ENCODE measurements at places on chromosomes 7 and 10. TPM values are rescaled to one million over a fixed set of nuclear protein-coding genes. Genes with fewer than 3 reads are reported as not detected.

Gene COX15
- polyA plus RNA-seq, result 18.0 TPM

Gene STARD3NL
- polyA plus RNA-seq, result 31.3 TPM

Gene TRIM56
- 23.1 TPM for polyA plus RNA-seq

Gene RNF148
- polyA plus RNA-seq, result 0.22 TPM

Gene HOXA1
- 0.08 TPM for polyA plus RNA-seq

Gene PIP
- polyA plus RNA-seq, result not detected

Gene SLC13A1
- 0.02 TPM for polyA plus RNA-seq

Gene SMKR1
- 2.0 TPM for polyA plus RNA-seq

Gene AGBL3
- 0.90 TPM for polyA plus RNA-seq

Gene TAS2R39
- not detected for polyA plus RNA-seq

Gene PITRM1
- polyA plus RNA-seq, result 51.8 TPM

Gene DENND2A
- 1.2 TPM for polyA plus RNA-seq

Gene CHAT
- polyA plus RNA-seq, result not detected

Gene SFMBT2
- 2.2 TPM for polyA plus RNA-seq

Gene PAX2
- 0.17 TPM for polyA plus RNA-seq

Gene VSTM2A
- not detected for polyA plus RNA-seq

Gene TUBAL3
- polyA plus RNA-seq, result 0.22 TPM

Gene CTTNBP2
- polyA plus RNA-seq, result 3.4 TPM

Gene FAM25A
- not detected for polyA plus RNA-seq

Gene CCDC126
- 4.7 TPM for polyA plus RNA-seq

Gene GDF2
- polyA plus RNA-seq, result not detected

Gene ZNF789
- polyA plus RNA-seq, result 3.1 TPM

Gene CAV2
- polyA plus RNA-seq, result 57.5 TPM

Gene GNG11
- polyA plus RNA-seq, result 6.8 TPM

Gene FOXI2
- polyA plus RNA-seq, result 0.12 TPM

Gene SLC26A3
- 0.11 TPM for polyA plus RNA-seq

Gene MEOX2
- 8.9 TPM for polyA plus RNA-seq

Gene ABCB1
- polyA plus RNA-seq, result 3.2 TPM

Gene DLX5
- polyA plus RNA-seq, result 0.16 TPM

Gene C10orf105
- polyA plus RNA-seq, result 0.22 TPM

Gene FKBP9
- 46.7 TPM for polyA plus RNA-seq

Gene TRUB1
- 5.6 TPM for polyA plus RNA-seq

Gene HOXA5
- 29.6 TPM for polyA plus RNA-seq

Gene IL2RA
- 0.62 TPM for polyA plus RNA-seq

Gene PHTF2
- 4.2 TPM for polyA plus RNA-seq

Gene MAGI2
- polyA plus RNA-seq, result 2.2 TPM

Gene LIPF
- polyA plus RNA-seq, result 298 TPM

Gene EPO
- polyA plus RNA-seq, result not detected

Gene ANK3
- 7.9 TPM for polyA plus RNA-seq

Gene ZNF25
- 11.1 TPM for polyA plus RNA-seq

Gene SBDS
- 161 TPM for polyA plus RNA-seq

Gene RET
- 0.65 TPM for polyA plus RNA-seq

Gene NODAL
- polyA plus RNA-seq, result 0.04 TPM

All from adipose tissue (tissue), 3 donors.